Stimulated activated CD4-positive, alpha-beta T cell treated with anti-CD3 and anti-CD28 coated beads, Interleukin-4, amount 100 ng/mL, for 1 hour (primary cell): ENCODE measurements at places on chromosomes 7 and 10.

- no peak for DNase-seq
These were observed 4.8 kb downstream of the ADCK2 start for GRCh38 chr7:140677496-140677895.

DNA sequence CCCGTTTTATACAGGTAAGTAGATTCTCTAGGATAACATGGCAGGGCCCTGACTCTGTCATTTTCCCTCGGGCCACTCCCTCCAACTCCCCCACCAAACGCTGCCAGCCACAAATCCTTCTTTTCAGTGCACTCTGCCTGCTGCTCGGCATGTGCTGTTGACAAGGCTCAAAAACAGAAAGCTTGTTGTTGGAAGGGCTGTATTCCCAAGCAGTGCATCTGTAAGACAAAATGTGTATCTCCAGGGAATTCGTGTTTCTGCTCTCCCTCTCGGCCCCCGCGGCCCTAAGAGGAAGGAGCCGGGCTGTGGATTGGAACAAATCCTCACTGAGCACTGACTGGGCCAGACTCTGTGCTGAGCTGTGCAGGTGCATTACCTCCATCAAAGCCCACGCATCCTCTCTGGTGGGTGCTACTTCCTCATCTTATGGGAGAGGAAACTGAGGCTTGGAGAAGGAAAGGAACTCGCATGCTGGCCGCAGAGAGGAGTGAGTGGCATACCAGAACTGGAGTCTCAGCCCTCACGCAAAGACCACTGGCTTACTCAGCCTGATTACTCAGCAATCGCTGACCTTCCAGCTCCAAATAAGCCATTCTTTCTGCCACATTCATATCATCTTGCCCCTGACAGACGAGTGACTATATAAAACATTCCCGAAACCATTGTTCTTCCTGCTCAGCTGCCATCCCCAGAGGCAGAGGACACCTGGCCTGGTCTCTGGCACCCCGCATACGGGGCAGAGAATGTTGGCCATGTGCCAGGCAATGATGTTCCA is 33.5 kb upstream of the ENO4 start:
- DNase-seq, result no peak

DNA sequence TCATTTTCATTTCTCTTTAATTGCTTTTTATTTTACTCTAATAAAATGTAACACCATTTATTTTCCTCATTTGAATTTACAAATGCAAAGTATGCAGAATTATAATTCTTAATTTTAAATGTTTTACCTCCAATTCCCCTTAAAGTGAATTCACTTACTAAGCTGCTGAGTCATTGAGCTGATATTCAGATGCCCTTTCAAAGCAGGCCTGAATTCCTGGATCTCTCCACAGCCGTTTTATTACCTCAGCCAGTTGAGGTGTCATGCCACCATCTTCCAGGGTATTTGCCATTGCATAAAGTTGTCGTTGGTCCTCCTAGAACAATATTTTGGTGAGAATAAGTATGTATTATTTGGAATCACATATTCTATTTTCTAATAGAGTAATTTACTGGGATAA is 33.2 kb downstream of the GNAT3 start:
- no peak for DNase-seq

GRCh38 chr10:96690755-96691730 is 29.3 kb downstream of the PIK3AP1 start:
- no peak for DNase-seq

DNA sequence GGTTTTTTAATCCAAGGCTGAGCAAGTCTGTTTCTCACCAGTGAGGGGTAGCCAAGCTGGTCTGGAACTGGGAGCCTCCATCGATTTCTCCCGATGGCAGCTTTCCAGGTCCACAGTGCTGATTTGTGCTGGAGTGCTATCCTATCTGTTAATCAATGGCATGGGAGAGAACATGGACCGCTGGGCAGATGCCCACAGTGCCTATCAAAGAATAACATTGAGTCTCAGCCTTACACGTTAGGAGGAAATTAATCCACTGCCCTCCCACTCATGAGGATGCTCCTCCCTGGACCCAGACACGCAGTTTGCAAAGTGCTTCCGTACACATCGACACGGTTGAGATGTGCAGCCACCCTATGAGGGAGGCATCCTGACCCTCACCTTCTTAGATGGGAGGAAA is 36.0 kb upstream of the CUX1 start:
- DNase-seq, result no peak

DNA sequence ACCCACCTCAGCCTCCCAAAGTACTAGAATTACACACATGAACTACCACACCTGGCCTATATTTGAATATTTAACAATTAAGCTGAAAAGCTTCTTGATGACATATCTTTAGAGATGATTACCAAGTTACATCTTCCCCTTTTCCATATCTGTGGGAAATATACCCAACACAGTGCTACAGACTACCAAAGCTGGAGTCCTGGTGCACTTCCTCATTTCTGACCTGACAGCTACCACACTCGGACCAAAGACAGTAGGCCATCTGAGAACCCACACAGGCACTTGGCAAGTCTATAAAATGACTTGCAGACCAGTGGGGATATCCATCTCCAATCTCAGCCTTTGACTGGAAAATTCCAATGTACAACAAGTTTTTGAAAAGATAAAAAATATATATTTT is 270.4 kb upstream of the KLF14 start:
- no peak for DNase-seq
